Fibroblast of upper back skin (primary cell): ENCODE measurements at places on chromosomes 6 and 20.

DNA sequence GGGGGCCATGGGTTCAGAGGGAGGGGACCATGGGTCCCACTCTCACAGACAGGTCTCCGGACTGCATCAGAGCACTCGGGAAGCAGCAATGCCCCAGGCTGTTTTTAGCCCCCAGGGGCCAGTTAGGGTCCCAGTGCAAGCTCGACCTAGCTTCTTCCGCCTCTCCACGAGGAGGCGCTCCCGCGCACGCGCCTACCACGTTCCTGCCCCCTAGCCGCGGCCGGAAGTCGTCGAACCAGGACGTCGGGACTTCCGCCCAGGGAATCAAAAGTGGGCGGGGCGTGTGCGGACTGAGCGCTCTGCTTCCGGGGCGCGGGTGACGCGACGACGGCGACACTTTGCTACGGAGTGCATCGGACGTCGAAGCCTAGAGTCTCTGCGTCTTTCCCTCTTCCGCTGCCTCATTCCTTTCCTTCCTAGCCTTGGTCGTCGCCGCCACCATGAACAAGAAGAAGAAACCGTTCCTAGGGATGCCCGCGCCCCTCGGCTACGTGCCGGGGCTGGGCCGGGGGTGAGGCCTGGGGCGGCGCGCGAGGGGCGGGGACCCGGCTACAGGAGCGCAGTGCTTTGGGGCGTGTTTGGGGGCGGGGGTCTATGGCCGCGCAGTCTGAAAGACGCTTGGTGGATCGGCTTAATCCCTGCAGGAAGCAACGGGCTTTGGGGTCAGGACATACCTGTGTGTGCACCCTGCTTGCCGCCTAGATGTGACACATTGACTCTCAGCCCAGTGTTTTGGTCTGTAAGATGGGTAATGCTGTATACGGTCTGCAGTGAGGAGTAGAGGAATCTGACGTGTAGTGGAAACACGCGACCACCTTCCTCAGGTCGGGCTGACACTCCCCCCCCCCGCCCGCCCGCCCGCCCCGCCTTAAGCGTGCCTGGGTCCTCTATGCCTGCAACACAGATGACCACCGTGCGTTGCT is at the start of gene PRPF6:
Gene PRPF6, plus strand, starts transcription at position 327 of the 923 bp plus-strand sequence. Its CDS starts 114 bp downstream, at position 441.
- peak; percentile 95 for DNase-seq

DNA sequence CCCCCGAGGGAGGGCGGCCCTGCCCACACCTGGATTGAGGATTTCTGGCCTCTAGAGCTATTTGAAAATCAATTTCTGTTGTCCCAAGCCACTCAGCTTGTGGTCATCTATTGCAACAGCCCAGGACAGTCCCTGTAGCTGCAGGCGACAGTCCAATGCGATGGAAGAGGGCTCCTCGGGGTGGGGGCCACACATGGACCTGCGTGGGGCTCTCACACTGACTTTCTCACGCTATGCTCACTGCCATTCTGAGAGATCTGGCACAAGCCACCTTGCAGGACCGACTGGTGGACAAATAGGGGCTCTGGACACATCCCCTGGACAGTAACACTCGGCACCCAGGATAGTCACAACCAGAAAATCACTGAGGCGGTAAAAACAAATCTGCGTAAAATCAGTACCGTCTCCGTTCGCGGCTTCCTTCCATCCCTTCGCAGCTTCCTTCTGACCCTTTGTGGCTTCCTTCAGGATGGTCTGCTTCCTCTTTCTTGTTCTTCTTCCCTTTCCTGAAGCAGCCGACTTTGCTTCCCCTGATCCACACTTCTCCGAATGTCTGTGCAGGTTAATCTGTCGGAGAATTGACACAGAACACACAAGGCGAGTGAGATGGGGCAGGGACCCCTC is 21.8 kb downstream of the CTCFL start:
- DNase-seq, result no peak

DNA sequence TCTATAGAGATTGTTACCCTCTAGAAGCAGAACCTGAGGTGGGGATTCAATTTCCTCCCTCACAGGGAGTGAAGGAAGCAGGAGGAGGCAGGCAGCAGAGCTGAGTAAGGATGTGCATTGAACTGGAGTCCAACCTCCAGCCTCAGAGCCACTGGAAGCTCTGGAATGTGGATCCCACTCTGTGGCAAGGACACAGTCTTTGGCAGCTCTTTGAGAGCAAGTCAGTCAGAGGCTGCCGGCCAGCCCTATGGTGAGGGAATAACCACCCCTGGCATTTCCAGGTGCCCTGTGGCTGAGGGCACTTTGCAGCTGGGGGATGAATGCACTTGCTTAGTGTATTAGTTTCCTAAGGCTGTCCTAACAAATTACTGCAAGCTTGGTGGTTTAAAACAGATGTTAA is 37.2 kb downstream of the EBF4 start:
- DNase-seq, result peak; percentile 25

GRCh38 chr6:6235786-6236185 is 84.7 kb downstream of the F13A1 start:
- DNase-seq, result no peak

DNA sequence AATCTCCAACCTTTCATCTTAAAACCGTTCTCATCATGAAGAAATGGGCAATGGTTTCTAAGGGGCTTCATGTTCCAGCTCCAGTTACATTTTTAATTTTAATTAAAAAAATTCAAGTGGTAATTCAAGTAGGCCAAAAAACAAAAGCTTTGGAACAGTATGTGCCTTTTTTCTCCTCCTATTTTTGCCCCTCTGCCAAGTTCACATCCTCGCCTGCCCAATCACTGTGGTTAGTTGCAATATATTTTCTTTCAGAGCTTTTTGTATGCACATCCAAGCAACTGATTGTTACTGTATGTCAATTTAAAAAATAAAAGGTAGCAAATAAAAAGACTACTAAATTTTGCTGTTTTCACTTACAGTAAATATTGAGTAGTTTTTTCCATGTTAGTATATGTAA is 99.8 kb upstream of the B3GAT2 start:
- no peak for DNase-seq

GRCh38 chr20:33046412-33046811 is 7.3 kb upstream of the BPIFB3 start:
- DNase-seq, result no peak

DNA sequence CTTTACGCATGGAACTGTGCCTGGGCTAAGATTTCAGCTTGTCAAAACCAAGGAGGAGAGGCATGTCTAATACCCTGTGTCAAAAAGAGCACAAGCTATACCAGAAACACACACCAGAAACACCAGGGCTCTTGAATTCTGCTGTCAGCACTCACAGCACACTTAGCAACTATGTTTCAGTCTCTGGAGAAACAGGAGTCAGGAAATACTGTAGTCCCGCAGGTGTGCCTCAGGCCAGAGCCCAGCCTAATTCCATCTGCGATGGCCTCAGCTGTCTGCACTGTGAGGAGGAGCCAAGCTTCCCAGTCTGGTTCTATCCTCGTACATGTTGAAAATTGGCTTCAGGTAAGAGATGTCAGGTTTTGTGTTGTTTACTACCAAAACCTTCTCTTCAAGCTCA is 31.6 kb downstream of the MTRES1 start:
- no peak for DNase-seq

DNA sequence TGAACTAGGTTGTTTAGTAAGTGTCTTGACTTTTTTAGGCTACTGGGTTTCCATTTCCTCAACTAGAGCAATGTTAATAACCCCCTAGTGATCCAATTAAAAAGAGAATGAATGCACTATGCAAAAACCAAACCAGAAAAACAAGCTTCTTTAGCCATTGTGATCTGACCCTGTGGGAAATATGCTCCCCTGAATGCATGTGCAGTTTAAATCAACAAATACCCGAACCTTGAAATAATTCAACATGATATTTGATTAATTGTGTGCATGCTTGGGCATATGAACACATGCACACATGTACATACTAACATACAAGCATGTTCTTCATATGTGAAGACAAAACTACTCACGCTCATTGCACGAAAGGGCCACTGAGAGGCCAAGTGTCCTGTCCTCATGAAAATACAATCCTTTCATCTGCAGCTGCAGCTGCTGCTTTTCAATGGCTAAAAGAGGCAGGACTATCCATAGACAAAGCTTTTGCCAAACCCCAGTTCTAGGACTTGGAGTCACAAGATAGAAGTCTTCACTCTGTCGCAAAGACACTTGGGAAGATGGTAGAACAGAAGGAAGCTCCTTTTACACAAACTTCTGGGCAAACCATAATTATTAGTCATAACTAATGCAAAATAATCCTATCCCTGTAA is 207.1 kb upstream of the POU3F2 start:
- DNase-seq, result no peak

DNA sequence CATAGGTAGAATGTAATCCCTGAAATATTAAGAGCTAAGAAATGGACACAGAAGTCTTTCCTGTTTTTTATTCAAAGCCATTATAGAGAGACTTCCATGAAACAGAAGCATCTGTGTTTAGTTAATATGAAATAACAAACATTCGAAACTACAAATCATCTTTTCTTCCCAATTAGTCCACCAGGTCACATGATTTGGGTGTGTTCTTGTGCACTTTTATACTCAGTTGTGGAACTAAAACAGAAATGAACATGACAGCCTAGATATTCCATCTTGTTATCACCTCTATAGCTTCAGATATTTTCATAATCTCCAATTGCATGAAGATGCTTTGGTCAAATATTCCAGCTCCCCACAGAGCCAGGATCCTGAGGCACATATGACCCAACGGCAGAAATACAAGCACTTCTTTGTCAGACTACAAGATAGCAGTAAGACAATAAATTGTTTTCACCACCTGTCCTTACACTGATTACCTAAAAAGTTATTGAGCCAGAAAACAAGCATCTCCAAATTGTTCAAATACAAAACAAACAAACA is 116.8 kb upstream of the BEND6 start:
- DNase-seq, result no peak

- DNase-seq, result no peak
Observed at GRCh38 chr6:90040931-90041330, 146.7 kb downstream of the GJA10 start.

DNA sequence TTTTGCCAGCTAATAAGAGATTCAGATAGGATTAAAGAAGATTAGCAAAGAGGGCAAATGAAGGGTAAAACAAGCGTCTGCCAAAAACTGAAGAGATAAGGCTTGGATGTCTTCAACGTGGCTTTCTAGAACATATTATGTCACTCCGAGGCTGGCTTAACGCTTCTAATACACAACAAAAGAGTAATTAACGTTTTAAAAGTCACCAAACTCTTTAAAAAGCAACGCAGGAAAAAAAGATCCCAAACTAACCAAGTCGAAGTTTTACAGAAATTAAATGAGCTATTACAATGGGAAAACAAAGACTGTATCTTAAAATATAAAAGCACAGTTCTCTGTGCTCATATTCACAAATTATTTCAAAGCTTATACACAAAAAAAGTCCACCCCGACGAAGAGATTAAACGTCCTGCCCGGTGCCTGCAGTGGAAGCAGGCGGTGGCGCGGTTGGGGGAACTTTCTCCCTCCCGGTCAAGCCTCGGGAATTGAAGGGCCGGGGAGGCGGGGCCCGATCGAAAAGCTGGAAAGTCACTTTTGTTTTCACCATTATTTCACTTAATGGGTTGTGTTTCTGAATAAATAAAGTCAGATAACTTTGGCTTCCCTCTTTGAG is 1.2 kb downstream of the MAK start:
- no peak for DNase-seq

DNA sequence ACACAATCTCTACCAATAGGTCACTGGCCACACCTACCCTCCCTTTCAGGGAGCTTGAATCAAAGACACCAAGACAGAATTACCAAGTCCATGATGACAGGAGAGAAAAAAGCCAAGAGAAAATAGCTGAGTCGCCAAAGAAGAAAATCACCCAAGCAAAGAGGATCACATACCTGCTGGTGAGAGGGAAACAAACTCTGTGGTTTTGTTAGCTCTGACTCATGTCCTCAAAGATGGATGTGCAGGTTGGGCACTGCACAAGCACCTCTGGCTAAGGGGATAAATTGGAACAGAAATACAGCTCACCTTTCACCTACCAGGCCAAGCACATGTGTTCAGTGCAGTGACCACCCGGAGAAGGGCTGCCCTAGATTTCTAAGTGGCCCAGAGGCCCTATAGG is 114.8 kb downstream of the TFAP2A start:
- DNase-seq, result no peak

DNA sequence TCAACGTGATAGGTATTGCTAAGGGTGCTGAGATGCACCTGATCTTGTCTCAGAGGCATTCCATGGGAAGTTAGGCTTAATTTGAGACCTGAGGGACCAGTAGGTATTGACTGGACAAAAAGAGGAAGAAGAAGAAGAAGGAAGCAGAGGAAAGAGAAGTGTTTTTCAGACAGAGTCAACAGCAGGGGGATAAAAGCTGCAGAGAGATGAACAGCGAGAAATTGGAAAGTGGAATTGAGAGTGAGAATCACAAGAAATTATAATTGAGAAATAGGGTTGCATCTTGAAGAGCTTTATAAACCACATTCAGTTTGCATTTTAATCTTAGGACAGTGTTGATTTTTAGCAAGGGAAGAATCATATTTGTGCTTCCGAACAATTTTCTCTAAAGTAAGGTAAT is 254.0 kb downstream of the CD83 start:
- no peak for DNase-seq

DNA sequence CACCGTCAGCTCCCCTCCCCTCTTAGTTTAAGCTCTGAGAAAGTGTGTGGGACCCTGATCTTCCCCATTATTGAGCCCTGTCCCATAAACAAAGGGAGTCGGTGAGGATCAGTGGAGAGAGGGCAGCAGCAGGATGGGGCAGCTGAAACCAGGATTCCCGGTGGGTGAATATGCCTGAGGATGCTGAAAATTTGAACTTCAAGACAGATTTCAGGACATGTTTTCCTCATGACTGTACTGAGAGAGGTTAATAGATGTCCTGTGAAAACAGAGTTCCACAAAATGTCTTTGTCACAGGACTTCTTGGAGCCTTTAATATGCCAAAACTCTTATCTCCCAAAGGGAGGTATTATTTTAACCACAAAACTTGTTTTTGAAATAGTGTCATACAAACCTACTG is 53.5 kb upstream of the SLC22A16 start:
- DNase-seq, result no peak

GRCh38 chr6:137904822-137905617 is 38.0 kb downstream of the TNFAIP3 start:
- DNase-seq, result no peak

DNA sequence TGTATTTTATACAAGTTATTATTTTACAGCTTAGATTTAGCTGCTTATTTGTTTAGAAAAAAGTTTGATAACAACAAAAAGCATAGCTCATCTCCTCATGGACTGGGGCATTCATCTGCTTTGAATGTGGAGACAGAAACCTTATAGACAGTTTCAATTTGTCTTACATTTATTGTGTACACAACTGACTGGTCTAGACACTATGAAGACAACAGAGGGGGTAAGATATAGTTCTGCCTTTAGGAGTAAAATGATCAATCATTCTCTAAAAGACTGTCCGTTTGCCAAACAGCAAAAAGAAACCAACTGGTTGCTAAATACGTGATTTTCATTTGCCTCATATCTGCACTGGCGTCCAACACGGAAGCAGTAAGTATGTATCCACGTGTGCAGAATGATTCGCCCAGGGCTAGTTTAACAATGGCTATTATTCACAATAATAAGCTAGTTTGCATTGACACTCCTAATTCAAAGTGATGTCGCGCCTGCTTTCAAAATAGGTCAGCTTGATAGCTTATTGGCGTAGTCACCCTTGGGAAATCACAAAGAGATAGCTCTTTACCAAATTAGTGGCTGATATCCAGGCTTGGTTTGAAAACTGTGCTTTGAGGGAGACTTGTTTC is 153.6 kb downstream of the BMP2 start:
- DNase-seq, result no peak
